NCI-H2081 (cell line): ENCODE measurements at places on chromosomes 2 and 18.

- no peak for DNase-seq
These were observed 29.5 kb upstream of the RBMS1 start for GRCh38 chr2:160522951-160523710.

- DNase-seq, result no peak
These were observed 167.1 kb downstream of the PDE1A start for GRCh38 chr2:182259629-182260150.

- DNase-seq, result no peak
These were observed 324.0 kb upstream of the UBE2E3 start for GRCh38 chr2:180656455-180656847.

- DNase-seq, result peak; percentile 7
These were observed 37.5 kb downstream of the RTP5 start for GRCh38 chr2:241906826-241907570.

DNA sequence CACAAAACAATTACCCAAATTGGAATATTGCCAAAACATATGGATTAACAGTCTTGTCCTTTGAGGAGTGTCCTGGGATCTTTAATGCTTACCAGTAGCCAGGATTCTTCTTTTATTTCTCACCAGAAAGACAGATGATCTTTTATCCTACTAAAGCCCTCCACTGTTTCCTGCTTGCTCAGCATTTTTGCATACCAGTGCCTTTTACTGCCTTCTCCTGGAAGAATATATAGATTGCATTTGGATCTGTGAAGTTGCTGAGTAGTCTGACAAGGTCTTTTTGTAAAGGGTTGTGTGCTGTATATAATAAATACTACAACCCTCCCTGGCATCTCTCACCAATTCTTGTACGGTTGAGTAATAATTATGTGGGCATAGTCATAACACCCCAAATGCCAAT lies 652.2 kb downstream of the LRRTM4 start:
- no peak for DNase-seq

DNA sequence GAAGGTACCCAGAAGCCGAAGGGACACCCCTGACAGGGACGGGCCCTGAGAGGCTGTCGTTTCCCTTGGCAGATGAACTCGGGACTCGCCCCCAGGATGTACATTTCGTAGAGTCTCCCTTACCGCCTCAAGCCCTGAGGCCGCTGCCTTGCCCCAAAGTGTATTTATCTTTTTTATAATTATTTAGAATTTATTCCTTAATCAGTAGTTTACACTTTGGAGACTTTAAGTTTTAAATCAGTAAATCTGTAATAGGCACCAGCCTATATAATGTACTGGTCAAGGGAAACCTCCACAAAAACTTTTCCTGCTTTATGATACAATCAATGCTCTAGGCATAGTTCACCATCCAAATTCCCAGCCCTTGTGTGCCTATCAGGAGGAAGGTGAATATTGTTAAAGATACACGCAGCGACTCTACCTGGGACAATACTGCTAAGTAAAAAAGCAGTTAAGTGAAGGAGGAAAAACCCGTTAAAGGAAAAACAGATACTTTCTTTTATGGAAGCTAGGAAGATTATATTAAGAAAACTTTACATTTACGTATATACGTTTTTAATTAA lies 848 bp downstream of the VRK2 start:
- DNase-seq, result peak; percentile 82

GRCh38 chr2:161972866-161973265 lies 101.1 kb downstream of the DPP4 start:
- DNase-seq, result no peak

DNA sequence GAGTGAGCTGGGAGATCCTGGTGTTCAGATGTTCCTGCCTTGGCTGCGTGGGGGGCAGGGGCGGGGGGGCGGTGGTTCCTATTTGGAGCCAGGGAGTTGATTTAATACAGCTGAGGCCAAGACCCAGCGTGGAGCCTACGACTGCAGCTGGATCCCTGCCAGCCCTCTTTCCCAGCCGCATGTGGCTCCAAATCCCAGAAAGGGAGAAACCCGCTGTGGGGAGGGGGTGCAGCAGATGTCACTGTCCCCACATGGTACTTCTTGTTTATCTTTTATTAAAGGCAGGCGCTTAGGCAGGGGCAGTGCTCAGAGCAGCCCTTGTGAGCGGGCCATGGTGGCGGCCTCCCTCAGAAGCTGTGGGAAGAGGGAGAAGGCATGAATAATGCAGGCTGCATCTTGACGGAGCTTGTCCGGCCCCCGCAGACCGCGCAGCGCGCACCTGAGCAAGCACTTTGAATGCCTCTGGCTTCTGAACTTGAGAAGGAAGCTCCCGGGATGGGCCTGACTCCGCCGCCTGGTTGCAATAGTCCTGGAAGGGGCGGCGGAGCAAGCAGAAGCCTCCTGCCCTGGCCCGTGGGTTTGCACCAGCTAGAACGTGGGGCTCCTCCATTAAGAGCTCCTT lies 112.1 kb downstream of the GLI2 start:
- DNase-seq, result peak; percentile 83

DNA sequence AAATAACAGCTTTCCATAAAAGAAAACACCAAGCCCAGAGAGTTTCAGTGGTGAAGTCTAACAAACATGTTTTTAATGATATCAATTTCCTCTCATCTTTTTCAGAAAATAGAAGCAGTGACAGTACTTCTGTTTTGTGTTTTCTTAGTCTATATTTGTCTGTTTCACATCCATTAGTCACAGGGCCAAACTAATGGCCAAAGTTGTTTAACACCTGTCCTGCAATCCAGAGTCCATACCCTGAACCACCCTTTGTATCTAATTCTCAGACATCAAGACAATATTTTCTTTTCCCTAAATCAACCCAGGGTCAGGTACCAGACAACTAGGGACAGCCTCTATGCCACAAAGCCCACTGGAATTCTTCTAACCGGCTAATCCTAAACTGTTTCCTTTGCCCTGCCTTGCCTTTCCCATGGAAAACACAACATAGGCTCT lies 25.9 kb downstream of the TMSB10 start:
- no peak for DNase-seq

GRCh38 chr2:136351684-136352083 lies 233.7 kb upstream of the CXCR4 start:
- no peak for DNase-seq

GRCh38 chr2:143347271-143347695 lies 218.1 kb downstream of the ARHGAP15 start:
- peak; percentile 96 for DNase-seq

DNA sequence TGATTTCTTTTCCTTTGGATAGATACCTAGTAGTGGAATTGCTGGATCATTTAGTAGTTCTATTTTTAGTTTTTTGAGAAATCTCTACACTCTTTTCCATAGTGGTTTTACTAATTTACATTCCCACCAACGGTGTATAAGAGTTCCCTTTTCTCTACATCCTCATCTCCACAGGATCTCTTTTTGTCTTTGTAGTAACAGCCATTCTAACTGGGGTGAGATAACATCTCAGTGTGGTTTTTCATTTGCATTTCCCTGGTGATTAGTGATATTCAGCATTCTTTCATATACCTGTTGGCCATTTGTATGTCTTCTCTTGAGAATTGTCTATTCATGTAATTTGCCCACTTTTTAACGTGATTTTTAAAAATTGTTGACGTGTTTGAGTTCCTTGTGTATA lies 13.8 kb downstream of the RFTN2 start:
- no peak for DNase-seq

DNA sequence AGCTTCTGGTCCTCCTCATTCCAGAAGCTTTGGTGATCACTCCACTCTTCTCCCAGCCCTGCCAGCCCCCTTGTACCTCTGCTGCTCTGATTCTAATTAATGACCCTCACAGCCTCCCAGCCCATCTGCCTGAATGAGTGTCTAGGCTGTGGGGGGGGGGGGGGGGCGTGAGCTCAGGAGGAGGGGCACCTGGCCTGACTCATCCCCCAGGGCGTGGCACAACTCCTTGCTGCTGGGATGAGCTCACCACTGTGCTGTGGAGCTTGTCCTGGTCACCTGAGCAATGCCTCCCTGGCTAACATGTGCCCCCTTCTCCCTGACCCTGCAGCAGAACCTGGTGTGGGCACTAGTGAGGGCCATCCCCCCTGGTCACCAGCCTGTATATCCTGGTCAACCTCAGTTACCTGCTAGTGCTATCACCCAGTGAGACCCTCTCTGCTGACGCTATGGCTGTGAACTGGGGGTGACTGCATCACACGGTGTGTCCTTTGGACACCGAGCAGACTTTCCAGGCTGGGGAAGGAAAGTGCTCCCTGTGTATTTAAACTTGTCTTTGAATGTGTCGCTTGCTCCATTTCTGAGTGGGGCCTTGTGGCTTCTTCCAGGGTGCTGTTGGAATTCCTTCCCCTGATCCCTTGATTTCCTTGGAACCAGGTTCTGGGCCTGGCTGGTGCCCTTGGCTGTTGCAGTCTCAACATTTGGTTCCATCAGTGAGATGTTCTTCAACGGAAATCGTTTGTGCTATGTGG lies 41.5 kb upstream of the PUM2 start:
- no peak for DNase-seq

GRCh38 chr2:138718405-138718804 lies 61.8 kb downstream of the NXPH2 start:
- no peak for DNase-seq

DNA sequence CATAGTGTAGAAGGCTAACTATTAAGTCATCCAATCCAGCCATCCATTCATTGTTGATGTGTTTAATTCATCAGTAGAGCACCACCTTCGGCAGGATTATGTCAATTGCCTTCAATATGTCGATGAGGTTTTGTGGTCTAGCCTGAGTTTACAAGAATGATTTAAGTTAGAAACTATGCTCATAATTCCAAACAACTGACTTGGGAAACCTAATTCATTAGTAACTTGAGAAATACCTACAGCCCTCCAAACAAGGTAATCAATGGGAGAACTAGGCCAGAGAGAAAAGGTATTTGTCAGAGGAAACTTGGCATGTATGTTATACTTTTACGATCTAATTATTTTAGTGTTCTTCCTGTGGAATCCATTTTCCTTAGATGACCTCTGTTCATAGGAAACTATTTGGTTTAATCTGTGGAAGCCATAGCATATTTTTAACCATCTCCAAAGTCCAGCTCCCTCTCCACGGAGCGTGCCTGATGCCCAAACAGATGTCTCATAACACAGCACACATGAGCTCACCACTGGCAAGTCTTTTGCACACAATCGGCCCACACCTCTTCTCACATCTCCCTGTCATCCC lies 148.5 kb downstream of the GFPT1 start:
- no peak for DNase-seq

DNA sequence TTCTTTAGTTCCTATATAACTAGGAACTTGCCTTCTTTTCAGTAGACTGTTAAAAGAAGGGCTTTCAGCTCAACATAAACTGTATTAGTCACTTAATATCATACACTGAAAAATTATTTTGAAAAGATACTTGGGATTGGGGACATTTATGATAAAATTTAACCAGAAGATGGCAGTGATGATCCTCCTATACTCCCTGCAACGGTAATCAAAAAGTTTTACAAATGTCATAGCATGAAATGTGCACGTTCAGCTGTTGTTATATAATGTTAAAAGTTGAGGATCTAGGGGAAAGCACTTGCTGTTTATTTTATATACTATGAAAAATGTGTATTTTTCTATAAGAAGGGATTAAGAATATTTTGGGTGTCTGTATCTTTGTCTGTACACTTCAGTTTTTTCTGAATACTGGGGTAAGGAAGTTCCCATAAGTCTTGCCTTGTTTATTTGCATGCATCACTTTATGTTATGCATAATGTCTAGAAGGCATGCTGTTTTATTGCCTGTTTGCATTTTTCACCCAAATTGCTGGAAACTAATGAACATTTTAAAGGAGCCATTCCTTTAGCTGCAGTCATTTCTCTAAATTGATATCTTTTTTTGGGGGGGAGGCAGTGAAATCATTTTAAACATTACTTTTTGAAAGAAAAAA lies 19.0 kb downstream of the DYNC1I2 start:
- DNase-seq, result peak; percentile 38

DNA sequence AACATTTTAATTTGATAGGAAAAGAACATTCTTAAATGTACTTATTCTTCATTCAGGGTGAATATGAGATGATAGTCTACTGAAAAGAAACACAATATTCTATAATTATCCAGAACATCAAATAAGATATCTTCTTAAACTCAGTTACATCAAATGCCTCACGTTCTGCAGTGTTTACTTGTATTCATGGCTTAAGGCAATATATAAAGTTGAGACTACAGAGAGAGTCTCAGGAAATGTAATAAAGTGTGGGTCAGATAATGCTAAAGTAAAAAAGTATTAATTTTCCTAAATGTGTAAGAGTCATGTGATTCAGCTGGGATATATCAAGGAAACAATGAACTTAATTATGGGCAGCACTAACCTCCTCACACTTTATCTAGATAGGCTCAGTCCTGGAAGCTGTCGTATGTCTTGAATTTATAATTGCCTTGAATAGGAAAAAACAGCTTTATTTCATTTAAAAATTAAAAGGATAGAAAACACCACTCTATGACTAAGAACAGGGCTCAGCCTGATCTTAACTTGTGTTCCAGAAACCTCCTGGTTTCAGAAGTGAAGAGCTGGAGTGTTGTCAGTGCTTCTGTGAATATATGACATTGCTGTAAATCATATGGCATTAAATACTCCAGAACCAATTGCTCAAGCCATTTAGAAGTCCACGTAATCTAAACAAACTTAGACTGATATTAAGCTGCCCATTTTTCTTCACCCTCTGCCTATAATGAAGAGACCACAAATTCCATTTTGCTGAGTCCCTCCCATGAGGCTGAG lies 240.2 kb downstream of the FSIP2 start:
- no peak for DNase-seq

DNA sequence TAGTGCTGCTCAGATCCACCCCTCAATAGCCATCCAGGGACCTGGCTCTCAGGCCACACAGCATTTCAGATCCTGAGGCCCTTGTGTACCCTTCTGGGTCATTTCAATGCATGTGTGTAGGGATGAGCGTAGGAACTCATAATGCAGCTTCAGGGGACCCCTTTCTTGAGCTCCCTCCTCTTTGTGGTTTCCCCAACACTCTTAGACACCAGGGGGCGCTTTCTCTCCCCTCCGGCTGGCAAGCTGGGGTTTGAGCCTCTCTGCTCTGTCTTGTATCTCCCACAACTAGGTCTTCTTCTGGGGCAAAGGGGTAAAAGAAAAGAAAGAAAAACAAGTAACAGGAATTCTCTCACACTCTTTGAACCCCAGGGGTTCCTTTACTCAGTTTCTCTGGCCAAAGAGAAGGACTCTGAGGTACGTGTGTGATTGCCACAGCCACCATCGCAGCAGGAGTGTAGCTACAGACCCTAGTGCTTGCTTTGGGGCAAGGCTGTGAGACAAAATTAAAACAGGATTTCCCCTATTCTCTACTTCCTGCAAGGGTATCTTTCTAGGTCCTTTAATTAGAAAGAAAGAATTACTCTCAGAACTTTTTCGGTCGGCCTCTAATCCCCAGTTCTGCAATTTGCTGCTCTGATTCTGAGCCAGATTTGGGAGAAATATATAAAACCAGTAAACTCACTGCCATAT lies 38.0 kb downstream of the CABYR start:
- peak; percentile 12 for DNase-seq

GRCh38 chr2:214019229-214019972 lies 391.5 kb upstream of the VWC2L start:
- no peak for DNase-seq

DNA sequence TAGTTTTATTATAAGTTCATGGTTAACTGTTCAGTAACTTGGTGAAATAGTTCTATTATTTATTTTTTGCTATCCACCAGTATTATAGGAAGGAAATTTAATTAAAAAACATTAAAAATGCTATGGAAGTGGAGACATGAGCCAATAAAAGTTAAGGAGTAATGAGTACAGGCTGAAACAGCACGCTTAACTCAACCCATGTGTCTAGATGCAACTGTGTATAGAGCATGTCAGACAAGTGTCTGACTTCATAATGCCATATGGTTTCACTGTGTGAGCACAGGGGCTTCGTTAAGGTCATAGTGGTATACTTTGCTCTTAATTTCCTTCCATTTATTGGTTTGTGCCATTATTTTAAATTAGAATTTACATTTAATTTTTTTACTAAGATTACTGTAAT lies 566.8 kb upstream of the NRP2 start:
- no peak for DNase-seq
